Hematopoietic multipotent progenitor cell treated with erythropoietin and hydrocortisone succinate and interleukin-3 and kit ligand, for 17 days (in vitro differentiated cells): ENCODE measurements at places on chromosomes 3 and 15.

DNA sequence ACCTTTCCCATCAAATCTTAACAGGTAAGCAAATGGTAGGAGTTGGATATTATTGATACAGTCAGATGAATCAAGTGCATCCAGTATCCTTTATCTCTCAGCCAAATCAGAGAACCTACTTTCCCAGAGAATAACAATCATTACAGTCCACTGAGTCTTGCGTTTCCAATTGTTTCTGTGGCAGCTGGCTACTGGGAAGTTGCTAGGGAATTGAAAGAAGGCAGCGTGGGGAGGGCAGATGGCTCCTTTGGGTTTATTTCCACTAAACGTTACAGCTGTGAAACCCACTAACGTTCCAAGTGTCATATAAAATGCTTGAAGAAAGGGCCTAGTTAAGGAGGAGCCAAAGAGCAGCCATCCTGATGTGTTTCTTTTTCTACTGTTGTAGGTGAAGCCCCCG is 78.4 kb downstream of the WDR72 start:
- DNase-seq, result no peak

- DNase-seq, result no peak
Measured at GRCh38 chr3:174342941-174343501, 516.1 kb upstream of the NAALADL2 start.

DNA sequence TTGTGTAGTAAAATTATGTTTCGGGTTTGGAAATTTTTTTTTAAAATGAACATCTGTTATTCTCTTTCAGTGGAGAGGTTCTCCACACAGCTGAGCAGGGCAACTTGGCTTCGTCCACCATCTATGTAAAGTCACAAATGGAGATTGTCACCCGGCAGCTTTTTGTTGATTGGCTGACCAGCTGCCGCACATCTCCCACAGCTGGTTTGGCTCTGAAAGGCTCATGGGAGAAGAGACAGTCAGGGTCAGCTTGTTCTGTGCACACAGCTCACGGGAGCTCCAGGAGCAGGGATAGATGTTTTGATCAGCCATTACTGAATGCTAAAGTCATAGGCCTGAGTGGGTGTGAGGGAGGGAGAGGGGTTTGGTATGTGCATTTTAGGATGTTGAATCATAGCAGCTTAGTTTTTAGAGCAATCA is 12.9 kb upstream of the CCDC80 start:
- DNase-seq, result no peak

GRCh38 chr3:186121278-186121677 is 12.4 kb upstream of the ETV5 start:
- DNase-seq, result no peak

DNA sequence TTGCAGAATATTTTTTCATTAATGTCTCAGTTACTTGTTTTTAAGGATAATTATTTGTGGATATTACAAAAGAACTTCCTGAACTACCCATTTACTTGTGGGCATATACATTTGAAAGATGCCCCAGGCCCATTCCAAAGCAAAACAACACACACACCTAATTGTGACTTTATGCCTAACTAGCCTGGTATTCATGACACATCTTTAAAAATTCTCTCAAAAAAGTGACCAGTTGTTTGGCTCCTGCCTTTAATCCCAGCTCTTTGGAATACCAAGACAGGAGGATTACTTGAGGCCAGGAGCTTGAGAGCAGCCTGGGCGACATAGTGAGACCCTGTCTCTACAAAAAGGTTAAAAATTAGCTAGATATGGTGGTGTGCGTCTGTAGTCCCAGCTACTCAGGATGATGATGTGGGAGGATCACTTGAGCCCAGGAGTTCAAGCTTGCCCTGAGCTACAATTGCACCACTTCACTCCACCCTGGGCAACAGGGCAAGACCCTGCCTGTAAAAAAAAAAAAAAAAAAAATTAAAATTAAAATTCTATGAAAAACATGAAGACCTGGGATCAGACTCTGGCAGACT is 51.7 kb upstream of the SLC4A7 start:
- DNase-seq, result no peak

DNA sequence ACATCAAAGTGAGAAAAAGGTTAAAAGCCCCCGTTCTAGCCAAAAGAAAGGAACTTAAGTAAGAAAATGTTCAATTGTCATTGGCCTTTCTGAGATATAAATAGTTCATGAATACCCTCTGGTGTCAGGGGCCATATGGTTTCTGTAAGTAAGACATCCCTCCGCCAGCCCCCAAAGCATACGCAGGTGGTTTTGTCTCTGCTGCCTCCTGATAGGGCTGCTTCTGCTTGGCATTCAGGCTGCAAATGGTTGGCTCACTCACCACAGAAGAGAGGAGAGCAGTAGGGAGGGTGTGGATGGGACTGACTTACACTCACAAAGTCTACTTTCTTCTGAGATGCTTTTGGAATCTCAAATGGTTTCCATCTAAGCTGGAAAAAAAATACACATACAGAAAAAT is 29.8 kb downstream of the HGD start:
- DNase-seq, result no peak

GRCh38 chr15:75456710-75457109 is 5.2 kb upstream of the SIN3A start:
- DNase-seq, result no peak

GRCh38 chr15:52406601-52407000 is 111.0 kb upstream of the MYO5C start:
- no peak for DNase-seq

DNA sequence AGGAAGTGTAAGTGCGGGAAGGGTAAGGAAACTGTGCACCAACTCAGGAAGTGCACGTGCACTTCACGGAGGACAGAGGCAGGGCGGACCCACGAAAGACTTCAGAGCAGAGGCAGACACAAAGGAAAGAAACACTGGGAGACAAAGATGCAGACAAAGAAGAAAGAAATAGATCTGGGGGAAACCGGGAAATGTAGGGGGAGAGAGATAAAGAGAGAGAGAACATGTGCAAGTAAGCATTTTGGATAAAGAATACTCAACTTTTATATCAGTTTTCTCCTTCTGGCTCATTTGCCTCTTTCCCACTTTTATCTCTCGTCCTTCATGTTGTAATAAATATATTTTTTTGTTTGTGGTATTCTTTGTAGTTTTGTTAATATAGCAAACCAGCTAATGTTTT is 204.2 kb downstream of the WDR72 start:
- no peak for DNase-seq

- no peak for DNase-seq
Measured at GRCh38 chr15:42203891-42204290, 4.2 kb downstream of the VPS39 start.

- DNase-seq, result no peak
Measured at GRCh38 chr15:91151781-91152563, 51.9 kb downstream of the SV2B start.

GRCh38 chr3:194390835-194391234 is 8.2 kb downstream of the GP5 start:
- no peak for DNase-seq

DNA sequence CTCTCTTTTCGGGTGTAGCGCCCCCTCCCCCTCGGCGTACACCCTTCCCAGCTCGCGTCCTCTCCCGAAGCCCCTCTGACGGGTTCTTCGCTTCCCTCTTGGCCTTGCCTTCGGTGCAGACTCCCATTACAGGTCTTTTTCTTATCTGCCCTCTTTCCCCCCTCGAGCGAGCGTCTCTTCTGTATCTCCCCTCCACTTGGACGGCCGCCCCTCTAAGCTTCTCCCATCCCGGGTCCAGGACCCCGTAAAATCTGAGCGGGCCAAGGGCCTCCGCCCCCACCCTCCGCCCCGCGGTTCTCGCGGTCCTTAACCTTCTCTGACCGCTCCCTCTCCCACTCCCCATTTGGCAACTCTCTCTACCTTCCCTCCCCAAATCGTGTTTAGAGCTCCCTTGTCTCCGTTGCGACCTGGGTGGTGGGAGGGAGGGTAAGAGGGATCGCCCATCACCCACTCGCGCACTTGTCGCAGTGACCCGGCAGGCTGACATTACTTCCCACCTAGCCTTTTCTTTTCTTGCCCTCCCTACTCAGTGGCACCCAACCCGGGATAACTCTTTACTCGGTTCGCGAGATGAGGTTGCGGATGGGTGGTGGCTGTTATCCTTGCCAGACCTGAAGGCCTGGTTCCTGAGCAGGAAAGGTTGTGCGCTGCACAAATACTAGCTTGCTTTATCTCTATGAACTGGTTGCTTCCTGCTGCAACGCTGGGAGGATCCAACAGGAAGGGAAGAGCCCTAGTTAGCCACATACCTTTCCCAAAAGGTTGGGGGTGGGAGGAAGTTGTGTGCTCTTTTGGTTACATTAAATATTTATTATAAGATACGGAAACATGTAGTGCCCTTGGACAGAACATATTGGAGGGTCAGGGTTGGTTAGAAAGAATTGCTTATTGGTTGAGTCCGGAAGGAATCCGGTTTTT is 922 bp downstream of the RAB11A start:
- DNase-seq, result peak; percentile 42
